Cardiac septum (tissue), 1 donor: ENCODE measurements at places on chromosomes 16 and 17. TPM values are rescaled to one million over a fixed set of nuclear protein-coding genes. Genes with fewer than 3 reads are reported as not detected.

Gene ITPRIPL2
- 24.6 TPM for total RNA-seq

Gene TP53TG3C
- total RNA-seq = not detected

Gene KRT28
- total RNA-seq = not detected

Gene TAC4
- total RNA-seq = 1.7 TPM

DNA sequence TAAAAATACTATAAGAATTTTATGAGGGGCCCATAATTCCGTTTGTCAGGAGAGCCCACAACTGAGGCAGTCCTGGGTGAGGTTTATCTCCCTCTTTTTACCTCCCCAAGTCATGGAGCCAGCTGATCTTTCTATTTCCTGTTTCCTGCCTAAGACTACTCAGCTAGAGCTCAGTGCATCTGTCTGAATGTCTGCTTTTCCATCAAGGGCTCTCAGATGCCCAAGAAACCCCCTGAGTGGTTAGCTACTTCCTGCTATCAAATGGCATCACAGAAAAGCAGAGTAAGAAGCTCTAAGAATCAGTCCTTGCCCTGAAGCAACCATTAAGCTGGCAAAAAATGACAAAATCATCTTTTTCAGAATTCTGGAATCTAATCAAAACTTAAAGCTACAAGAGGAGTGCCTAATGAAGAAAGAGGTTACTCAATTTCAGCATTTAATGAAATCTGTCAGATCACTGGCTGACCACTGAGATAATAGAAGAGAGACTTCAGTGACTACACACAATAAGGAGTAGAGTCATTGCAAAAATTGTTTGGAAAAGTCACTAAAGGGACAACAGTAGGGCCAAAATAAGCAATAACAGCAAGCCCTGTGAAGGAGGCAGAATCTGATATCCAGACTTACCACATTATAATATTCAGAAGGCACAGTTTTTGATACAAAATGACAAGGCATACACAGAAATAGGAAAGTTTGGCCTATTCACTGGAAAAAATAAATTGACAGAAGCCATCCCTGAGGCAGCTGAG lies 150.1 kb downstream of the CYB561 start:
- no peak for DNase-seq

GRCh38 chr16:15971440-15971815 lies 22.0 kb downstream of the ABCC1 start:
- no peak for DNase-seq

DNA sequence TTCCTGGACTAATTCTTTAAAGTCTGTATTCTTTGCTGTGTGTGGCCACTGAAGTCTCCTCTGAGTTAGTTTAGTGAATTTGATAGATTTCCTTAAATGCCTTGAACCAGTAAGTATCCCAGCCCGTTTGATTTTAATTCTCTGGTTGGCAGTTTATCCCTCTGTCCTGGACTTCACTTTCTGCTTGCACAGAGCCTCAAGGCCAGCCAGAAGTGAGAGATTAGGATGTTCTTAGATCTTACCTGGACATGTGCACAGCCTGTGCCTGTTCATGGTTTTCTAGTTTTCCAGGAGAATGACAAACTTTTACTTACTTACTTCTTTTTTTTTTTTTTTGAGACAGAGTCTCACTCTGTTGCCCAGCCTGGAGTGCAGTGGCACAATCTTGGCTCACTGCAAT lies 10.8 kb upstream of the SLC38A7 start:
- DNase-seq = no peak

DNA sequence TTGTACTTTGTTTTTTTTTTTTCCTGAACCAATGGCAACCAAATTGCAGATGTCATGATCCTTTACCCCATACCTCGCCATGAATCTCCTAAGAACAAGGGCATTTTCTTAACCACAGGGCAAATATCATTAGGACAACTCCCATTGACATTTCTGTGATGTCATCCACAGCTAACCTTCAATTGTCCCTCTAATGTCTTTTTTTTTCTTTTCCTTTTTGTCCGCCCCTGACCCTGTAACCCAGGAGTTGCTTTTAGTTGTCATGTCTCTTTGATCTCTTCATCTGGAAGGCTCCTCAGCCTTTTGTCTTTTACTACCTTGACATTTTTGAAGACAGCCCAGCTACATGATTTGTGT lies 410 bp upstream of the NAGPA start:
- no peak for DNase-seq

DNA sequence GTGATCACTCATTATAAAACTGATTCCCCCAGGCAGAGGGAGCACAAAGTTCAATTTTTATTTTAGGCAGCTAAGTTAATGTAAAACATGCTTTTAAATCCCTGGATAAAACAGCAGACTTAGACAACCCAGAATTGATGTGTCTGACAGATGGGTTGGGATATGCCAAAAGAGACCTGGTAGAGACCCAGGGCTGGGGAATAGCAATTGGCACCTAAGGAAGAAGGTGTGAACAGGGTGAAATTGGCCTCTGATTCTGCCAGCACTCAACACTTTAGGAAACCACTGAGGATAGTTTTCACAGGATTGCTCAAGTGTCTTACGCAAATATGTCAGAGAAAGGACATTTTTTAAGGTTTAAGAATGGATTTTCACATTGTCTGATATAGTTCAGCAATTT lies 938.2 kb upstream of the CDH8 start:
- no peak for DNase-seq

DNA sequence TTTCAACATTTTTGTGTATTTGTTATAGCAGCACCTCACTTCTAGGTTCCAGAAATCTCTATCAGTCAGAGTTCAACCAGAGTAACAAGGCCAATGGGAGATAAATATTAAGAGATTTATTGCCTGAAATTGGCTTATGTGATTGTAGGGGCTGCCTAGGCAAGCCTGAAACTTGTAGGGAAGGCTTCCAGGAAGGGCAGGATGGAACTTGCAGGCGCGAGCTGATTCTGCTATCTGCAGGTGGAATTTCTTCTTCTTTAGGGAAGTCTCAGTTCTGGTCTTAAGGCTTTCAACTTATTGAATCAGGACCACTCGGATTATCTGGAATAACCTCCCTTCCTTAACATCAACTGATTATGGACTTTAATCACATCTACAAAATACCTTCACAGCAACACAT lies 199.5 kb upstream of the NLRP1 start:
- DNase-seq = no peak

DNA sequence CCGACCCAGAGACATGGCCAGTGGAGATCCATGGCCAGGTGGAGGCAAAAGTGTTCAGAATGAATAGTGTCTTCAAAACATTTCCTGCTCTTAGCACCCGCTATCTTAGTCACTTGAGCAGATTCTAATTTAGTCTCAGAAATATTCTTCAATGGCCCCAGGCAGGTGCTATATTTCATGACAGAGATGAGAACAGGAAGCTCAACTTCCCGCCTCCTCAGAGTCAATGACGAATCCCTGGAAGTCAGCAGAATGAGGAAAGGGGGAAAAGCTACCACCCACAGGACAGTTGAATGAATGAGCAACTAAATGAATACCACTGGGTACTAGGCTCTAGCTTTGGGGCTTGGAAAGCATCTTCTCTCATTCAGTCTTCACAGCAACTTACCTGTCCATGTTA lies 147.2 kb downstream of the ASIC2 start:
- DNase-seq = no peak

- no peak for DNase-seq
These were observed 469.0 kb downstream of the MAF start for GRCh38 chr16:79131321-79132075.

DNA sequence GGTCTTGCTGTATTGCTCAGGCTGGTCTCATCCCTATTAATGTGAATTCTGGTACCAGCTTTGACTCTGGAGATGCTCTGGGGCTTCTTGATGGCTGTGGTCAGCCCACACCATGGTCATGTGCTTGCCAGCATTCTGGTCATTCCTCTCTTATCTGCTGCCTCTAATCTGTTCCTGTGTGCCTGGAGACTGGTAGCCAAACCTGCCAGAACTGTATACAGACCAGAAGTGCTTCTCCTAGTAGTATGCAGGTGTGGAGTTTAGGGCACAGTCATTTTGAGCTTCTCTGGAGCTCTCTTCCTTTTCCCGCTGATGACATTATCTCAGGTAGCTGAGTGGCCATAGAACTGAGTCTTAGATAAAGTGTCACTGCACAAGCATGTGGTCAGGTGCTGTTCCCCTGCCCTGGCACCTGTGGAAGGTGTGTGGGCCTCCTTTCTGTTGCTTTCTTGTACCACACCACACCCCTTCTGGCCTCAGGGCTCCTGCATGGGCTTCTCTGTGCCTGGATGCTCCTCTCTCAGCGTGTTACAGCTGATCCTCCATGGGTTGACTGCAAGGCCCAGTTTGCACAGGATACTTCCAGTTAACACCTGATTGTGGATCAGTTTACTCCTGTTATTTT lies 162.7 kb downstream of the SPECC1 start:
- DNase-seq = no peak

DNA sequence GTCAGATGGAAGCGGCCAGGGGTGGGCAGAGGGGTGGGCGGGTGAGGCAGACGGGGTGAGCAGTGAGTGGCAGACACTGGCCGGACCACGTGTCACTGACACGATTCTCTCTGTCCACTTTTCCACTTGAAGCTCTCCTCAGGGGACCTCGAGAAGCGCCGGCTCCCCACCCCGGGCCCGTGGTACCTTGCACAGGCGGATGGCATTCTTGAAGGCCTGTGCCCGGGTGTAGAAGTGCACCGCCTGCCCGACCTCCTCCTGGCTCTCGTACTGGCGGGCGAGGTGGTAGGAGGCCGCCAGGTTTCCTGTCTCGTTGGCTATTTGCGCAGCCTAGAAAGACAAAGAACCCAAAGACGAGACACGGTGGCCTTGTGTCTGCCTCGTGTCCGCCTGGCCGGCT lies 9.1 kb upstream of the TMEM204 start:
- no peak for DNase-seq

DNA sequence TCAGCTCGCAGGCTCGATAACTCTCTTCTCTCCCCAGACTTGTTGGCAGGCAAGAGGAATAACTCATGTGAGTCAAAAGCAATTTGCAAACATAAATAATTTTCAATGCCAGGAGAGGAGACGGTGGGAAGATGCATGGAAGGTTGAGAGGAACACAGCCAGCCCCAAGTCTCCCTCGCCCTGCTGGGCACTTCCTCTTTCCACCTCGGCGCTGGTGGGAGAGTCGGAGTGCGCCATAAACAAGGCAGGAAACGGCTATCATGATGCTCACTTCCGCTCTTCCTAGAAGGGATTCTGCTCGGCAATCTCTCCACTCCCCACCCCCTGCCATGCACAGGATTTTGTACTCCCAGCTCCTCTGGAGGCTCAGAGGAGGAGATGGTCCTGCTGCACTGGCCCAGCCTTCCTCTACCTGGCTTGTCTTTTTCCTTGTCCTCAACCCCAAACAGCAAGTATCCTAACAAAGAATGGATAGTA lies 13.0 kb downstream of the CBX4 start:
- no peak for DNase-seq

- DNase-seq = no peak
These were observed 14.6 kb downstream of the ABCC3 start for GRCh38 chr17:50649042-50649908.

- DNase-seq = no peak
These were observed 27.7 kb downstream of the CLUH start for GRCh38 chr17:2683912-2684311.

GRCh38 chr17:4160294-4160859 lies 17.4 kb downstream of the CYB5D2 start:
- no peak for DNase-seq

- DNase-seq = no peak
These were observed 175.2 kb downstream of the CPPED1 start for GRCh38 chr16:12628536-12628935.

GRCh38 chr16:48836636-48837035 lies 226.7 kb upstream of the N4BP1 start:
- no peak for DNase-seq
